Activated naive CD4-positive, alpha-beta T cell treated with anti-CD3 and anti-CD28 coated beads for 36 hours (primary cell): ENCODE measurements at places on chromosomes 16 and 17. TPM values are rescaled to one million over a fixed set of nuclear protein-coding genes. Genes with fewer than 3 reads are reported as not detected.

DNA sequence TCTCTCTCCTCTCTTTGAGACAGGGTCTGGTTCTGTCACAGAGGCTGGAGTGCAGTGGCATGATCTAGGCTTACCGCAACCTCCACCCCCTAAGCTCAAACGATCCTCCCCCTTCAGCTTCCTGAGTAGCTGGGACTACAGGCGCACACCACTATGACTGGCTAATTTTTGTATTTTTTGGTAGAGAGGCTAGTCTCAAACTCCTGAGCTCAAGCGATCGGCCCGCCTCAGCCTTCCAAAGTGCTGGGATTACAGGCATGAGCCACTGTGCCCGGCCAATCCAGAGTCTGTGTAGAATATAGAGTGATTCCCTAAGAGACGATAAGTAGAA lies 65.8 kb upstream of the RPH3AL start:
- peak; percentile 84 for DNase-seq

DNA sequence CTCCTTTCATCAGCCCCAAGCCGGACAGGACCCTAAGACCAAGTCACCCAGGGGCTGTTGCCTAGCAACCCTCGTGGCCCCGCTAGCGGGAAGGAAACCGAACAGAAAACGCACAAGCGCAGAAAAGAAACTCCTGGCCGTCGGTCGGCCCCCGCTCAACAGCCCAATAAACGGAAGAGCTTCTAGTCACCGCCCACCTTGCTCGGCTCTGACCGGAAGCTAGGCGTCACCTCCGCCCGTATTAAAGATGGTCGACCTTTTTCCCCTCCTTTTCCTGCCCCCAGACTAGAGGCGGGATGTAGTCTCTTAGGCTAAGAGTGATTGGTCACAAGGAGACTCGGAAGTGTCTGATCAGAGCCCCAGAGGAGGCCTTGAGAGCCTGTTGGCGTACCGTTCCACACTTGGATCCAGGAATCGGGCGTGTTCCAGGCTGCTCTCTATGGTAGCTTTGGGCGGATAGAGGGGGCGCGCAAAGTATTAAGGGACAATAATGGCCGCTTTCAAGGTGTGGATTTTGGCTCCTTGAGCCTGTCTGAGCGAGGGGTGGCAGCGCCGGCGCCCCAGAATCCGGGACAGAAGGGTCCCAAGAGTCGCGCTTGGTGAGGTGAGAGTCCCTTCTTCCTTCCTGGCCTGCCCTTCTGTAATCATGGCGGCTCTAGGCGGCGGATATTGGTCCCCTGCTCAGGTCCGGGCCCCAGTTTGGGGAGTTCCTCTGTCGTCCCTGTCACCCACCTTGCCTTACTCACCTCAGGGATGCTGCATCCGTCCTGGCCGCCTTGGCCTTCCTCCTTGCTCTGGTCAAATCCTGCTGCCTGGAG lies at the start of the genes DHX38 and TXNL4B:
DHX38 (plus strand) TSS at position 400 of the 818 bp plus-strand sequence. CDS start 2,311 bp downstream, outside the sequence.
TXNL4B (minus strand) TSS at position 173 of the 818 bp plus-strand sequence. CDS start 2,871 bp downstream, outside the sequence.
- peak; percentile 96 for DNase-seq

DNA sequence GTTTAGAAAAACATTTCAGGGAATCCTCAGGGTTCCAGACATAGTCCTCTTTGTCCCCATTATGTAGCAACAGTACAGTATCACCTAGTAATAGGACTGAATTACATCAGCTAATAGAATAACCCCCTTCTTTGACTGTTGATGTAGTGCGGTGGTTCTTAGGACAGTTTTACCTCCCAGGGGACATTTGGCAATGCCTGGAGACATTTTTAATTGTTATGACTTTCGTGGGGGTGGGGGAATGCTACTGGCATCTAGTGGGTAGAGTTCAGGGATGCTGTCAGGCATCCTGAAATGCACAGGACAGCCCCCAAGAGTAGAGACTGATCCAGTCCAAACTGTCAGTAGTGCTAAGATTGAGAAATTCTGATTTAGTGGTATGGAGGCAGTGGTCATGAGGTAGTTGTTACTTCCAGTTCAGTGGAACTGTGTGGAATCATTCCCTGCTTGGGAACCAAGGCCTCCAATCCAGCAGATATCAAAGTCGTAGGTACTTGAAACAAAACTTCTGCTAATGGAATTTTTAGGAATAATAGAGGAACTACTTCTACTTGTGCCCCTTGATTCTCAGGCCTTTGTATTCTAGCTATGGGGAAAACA lies 20.3 kb downstream of the NF1 start:
- no peak for DNase-seq

DNA sequence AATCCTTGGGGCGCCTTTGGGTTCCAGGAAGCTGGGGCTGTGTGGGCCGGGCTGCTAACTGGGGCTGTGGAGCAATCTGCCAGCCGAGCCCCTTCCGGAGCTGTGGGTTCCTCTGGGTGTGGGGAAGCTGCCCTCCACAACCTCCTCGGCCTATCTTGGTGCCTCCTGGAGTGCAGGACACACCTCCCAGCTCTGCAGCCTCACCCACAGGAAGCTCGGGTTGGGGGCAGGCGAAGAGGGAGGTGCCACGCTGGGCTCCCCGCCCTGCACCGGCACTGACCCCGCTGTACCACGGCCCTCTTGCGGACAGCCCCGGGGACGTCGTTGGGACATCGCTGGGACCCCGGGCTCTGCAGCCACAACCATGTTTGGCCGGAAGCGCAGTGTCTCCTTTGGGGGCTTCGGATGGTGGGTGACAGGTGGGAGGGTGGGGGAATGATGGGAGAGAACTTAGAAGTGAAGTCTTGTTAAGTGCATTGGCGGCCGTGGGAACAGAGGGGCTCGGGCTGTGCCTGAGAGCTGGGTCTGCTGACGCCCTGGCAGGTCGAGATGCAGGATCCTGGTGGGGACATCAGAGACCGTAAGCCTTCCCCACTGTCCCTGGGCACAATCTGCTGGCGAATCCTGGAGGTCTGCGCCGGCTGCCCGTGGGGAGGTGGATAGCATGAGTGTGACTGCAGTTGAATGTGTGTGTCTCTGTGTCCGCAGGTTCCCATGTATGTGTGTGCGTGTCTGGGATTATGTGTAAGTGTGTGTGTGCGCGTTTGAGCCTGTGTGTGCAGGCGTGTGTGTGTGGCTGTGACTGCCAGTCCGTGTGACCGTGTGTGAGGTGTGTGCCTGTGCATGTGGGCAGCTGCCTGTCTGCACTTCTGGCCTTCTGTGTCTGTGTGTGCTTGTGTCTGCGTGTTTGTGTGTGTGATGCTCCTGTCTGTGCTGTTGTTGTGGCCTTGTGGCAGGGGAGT lies at the start of gene RAP1GAP2:
RAP1GAP2 (plus strand) TSS at position 275 of the 962 bp plus-strand sequence; CDS start at position 365, 90 bp downstream.
- DNase-seq = peak; percentile 75

GRCh38 chr16:48394355-48394703 lies 9.1 kb upstream of the SIAH1 start:
- no peak for DNase-seq

The HBZ gene
- not detected for total RNA-seq

The TBC1D3H gene
- total RNA-seq = not detected

The CEP295NL gene
- total RNA-seq = not detected

DNA sequence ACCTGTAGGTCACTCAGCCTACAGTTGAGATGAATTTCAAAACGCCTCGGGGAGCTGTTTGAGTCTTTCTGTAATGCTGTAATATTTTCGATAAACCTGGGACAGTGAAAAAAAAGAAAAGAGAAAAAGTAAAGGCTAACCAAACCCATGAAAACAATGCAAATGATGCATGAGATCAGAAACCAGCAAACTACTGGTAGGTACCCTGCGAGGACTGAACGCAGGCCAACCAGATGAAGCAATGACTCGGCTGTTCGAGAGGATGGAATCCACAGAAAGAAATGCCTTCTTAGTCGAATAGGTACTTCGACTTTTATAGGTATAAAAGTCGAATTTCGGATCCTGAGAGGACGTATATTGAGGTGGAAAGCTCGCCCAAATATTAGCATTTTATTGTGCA lies 509 bp upstream of the ATAD5 start:
- DNase-seq = peak; percentile 55

The TP53TG3D gene
- total RNA-seq = not detected

The LITAF gene
- 174 TPM for total RNA-seq

DNA sequence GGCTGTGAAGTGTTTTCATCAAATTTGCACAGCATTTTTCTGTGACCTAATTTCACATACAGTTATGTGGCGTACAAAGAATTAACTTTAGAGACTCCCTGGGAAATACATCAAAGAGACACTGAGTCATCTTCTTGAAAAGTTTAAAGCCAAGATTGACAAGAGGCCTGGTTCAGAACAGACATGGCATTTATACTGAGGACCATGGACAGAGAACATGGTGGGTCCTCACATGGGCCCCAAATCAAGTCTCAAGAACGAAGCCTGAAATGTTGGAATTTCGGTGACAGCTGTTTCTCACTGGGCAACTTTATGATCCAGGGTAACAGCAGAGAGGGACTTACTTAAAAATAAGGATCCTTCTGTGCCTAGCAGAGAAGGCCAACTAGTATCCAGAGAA lies 311.5 kb upstream of the KCNJ16 start:
- no peak for DNase-seq

DNA sequence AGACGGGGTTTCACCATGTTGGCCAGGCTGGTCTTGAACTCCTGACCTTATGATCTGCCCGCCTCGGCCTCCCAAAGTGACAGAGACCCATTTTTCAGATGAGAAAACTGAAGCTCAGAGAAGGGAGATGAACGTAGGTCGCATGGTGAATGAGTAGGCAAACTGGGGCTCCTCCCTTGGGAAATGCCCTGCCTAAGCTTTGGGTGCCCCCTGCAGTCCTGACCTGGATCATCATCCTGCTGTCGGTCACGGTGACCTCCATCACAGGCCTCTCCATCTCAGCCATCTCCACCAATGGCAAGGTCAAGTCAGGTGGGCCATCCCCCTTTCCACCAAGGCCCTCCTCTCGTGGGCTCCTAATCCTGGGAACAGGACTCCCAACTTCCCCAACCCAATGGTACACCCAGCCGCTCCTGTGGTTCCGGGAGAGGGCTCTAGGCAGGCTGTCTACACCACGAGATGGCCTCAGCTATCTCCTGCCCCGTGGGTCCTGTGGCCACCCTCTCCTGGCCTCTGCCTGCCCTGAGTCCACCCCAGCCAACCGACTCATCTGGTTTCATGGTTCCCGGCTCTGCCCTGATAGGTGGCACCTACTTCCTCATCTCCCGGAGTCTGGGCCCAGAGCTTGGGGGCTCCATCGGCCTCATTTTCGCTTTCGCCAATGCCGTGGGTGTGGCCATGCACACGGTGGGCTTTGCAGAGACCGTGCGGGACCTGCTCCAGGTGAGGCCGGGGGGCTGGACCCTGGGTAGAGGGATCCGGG lies 4.7 kb downstream of the SLC12A3 start:
- peak; percentile 70 for DNase-seq

The C17orf50 gene
- not detected for total RNA-seq

GRCh38 chr16:54407596-54407995 lies 121.0 kb upstream of the IRX3 start:
- DNase-seq = no peak

GRCh38 chr16:85366031-85366763 lies 246.9 kb upstream of the GSE1 start:
- no peak for DNase-seq

The SPN gene
- total RNA-seq = 51.9 TPM

DNA sequence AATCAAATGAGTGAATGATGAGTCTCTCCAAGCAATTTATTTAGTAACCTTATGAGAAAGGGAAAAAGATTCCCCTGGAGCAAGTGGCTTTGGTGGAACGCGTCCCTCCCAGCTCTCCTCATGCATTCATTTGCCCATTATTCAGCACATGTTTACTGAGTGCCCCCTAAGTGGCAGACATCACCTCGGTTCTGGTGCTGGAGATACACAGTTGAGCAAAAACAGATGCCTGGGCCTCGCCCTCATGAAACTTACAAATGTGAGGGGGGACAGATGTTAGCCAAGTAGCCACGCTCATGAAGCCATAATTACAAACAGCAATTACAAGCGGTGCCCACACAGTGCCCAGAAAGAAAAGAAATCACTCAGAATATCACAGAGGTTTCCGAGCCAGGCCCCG lies 45.1 kb upstream of the CIBAR2 start:
- DNase-seq = no peak

The CEMP1 gene
- not detected for total RNA-seq

GRCh38 chr17:3944485-3945388 lies 19.5 kb downstream of the ATP2A3 start:
- DNase-seq = peak; percentile 39

GRCh38 chr16:46976550-46976949 lies 3.1 kb upstream of the DNAJA2 start:
- peak; percentile 34 for DNase-seq

The PRAC2 gene
- not detected for total RNA-seq

GRCh38 chr17:3802461-3803307 lies 1.7 kb upstream of the ITGAE start:
- DNase-seq = no peak

The CSH2 gene
- not detected for total RNA-seq

GRCh38 chr16:74606521-74607309 lies at the start of gene GLG1:
Gene GLG1 (minus strand): TSS chr16:74607114. CDS start chr16:74607094, 20 bp downstream.
- peak; percentile 92 for DNase-seq

GRCh38 chr16:82651921-82652601 lies 25.3 kb downstream of the CDH13 start:
- peak; percentile 47 for DNase-seq

DNA sequence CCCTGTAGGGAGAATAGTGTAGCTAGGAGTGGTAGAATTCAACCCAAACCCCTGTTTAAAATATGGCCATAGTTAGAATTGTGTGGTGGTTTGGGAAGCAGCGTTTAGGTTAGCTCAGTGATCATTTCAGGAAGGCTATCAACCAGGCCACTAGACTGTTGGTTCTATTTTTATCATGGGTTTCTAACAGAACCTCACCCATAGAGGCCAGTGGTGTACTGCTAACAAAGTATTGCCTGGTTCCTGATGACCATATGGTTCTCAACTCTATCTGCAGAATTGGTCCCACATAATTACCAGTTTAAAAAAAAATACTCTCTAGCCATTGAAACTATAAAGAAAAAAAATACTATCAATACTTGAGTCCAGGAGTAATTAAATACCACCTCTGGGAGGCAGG lies 70.5 kb upstream of the RASL10B start:
- DNase-seq = no peak
